ENCODE measurements at places on chromosomes 3 and 15.

DNA sequence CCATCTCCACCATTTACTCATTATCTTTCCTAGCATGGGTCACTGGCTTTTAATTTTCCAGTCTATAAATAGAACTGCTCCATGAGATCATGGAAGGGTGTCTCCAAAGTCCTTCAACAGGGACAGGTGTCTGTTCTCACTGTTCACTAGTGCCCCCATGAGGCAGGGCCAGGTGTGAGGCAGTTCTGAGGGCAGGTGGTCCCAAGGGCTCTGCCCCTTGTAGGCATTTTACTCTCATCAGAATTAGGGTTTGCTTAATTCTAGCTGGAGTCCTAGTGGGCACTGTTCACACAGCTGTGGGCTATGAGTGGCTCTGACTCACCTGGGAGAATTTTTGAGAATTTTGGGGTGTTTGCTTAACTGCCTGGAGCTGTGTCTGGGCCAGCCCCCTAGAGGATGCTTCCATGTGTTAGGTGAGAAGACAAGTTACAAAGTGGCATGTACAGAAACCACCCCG lies 248.0 kb upstream of the LYSMD4 start:
- no peak for DNase-seq

GRCh38 chr3:149575213-149575960 lies 82.4 kb downstream of the WWTR1 start:
- peak; percentile 94 for DNase-seq

DNA sequence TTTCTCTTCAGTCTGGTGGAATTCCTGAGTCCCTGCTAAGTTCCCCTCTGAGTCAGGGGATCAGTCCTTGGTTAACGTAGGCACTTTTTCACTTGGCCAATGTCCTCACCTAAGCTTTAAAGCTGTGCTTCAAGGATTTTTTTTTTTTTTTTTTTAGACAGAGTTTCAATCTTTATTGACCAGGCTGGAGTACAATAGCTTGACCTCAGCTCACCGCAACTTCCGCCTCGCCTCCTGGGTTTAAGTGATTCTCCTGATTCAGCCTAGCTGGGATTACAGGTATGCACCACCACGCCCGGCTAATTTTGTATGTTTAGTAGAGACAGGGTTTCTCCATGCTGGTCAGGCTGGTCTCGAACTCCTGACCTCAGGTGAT lies 220.3 kb downstream of the STT3B start:
- DNase-seq, result no peak

GRCh38 chr3:115418583-115418982 lies 204.7 kb upstream of the GAP43 start:
- DNase-seq, result no peak

DNA sequence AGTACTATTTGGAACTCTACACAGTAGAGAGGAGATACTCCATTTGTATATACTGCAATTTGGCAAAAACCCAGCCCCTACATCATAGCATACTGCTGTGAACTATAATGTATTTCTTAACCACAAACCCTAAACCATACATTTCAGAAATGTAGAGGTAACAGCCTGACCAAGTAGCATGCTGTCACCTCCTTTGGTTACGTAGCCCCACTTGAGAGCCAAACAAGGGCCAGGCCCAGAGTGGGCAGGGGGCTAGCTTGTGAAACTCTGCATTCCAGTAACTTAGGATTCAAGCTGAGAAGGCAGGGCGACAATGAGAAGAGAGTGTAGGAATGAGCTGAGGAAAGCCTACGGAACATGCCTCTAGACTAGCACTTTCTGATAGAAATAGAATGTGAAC lies 135.8 kb downstream of the GREM1 start:
- DNase-seq, result peak; percentile 87

DNA sequence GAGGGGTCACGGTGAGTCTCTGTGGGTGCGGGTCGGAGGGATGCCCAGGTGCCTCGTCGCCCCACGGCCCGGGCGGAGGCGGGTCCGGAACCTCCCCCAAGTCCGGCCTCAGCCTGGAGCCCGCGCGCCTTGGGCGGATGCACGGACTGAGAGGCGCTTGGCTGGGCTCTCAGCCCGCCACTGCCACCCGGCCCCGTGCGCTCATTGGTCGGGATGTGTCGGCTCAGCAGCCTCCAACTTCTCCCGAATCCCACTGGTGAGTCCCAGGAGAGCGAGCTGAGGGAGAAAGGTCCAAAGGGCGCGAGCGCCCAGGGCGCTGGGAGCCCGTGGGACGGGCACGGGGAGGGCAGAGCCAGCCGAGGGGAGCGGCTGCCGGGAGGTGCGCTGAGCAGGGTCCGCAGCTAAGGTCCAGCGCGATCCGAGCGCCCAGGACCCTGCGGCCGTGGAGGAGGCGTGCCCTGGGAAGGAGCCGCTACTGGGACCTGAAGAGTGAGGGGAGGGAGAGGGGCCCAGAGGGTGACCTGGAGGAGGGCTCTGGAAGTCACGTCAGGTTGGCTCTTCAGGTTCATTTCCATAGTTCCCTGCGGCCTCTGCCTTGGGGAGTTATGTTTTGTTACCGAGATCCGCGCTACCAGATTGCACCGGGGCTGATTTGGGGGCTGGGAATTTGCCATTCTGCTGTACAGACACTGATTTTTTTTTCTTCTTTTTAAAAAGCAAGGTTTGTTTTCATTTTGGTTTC lies at the start of gene MME:
TSS of gene MME (plus strand) at position 574 of the 742 bp plus-strand sequence. CDS start 3,849 bp downstream, outside the sequence.
- DNase-seq, result peak; percentile 81

DNA sequence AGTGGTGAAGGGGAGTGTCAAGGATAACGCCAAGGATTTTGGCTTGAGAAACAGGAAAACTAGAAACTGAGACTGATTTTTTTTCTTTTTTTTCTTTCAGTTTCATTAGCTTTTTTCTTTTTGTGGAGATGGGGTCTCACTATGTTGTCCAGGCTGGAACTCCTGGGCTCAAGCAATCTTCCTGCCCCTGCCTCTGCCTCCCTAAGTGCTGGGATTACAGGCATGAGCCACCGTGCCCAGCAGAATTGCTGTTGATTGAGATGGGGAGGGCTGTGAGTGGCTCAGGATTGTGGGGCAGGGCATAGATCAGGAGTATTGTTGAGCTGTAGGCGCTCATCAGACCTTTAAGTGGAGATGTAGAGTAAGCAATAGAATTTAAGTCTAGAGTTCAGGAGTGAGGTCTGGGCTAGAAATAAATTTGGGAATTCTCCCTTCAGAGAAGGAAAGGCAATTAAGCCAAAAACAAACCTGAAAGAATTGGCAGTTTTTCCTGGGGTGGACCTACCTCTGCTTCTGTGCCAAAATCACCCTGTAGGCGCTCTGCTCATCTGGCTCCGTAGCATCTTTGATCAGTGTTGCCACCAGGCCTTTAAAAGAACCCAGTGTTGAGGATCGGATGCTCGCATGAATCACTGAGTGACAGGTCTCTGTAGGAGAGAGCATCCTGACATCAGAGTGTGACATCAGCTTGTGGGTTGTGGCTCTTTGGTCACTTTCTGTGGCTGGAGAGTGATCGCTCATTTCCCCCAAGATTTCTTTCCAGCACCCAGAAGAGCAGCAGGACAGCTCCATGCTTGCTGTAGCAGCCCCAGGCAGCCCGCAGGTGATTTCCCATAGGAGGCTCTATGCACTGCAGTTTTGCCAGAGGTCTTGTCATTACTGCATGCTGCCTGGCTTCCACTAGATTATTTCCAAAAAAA lies 15.8 kb downstream of the ABHD17C start:
- DNase-seq, result peak; percentile 37

- DNase-seq, result no peak
Observed at GRCh38 chr15:37218351-37218916, 118.1 kb upstream of the MEIS2 start.

DNA sequence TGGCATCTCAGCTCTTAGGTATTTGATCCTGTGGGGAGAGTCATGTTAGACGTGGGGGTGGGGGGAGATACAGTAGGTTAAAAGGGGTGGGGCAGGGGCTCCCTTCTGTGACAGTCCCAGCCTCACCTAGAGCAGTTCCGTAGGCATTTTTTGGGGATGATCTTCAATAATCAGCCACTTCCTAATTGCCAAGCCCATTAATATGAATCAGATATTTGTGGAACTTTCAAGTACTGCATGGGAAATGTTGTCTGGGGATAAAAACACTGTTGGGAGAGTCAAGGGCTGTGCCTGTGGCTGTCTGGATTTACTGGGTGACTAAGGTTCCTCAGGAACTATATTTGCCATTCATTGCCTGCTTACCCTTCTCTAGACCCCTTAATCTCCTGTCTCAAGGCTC lies 9.5 kb downstream of the C3orf52 start:
- DNase-seq, result no peak

GRCh38 chr3:30832961-30833575 lies 61.4 kb downstream of the GADL1 start:
- DNase-seq, result no peak

DNA sequence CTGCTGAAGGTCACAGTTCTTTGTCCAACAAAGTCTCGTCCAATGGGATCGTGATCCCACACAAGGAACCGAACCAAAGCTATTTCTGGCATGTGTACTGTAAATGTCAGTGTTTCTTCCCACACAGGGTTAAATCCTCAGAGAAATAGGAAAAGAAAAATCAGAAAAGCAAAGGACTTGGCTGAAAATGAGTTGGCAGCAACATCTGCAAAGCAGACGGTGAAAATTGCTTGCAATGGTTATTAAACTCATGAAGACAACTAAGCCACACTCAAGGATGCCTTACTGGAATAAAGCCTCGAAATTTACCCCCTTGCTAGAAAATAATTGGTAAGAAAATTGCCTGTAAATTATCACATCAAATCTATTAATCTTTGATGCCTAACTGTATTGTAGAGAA lies 195.2 kb upstream of the STRIT1 start:
- no peak for DNase-seq

DNA sequence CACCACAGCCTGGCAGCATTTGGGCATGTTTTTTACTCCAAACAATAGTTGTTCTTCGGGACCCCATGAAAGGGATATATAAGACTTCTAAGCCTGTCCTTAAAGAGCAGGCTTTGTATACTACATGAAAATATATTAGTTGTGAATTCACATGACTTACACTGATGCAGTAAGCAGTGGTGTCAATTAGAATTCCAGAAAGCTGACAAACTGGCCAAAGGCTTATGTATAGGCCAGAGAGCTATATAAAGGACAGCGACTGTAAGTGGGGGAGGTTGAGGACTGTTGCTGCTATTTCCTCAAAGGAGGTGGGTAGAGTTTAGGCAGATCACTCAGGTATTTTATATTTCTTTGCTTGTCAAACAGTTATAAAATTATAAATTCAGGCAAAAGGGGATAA lies 24.8 kb downstream of the KPNA4 start:
- peak; percentile 60 for DNase-seq

DNA sequence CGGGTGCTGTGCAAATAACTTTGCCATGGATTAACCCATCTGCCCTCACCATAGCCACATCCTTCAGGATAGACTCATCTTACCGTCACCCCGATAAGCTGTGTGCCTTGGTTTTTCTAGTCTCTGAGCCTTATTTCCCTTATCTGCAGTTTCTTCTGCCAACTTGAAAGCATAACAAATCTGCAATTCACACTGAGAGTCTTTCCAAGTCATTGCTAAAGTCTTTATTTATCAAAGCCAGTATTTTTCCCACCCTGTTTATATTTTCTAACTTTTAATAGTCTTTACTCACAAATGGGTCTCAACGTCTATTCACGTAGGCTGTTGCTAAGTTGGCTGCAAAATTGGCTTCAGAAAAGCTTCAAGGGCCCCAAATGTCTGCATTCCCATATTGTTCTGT lies 61.6 kb upstream of the SUCLG2 start:
- DNase-seq, result no peak

DNA sequence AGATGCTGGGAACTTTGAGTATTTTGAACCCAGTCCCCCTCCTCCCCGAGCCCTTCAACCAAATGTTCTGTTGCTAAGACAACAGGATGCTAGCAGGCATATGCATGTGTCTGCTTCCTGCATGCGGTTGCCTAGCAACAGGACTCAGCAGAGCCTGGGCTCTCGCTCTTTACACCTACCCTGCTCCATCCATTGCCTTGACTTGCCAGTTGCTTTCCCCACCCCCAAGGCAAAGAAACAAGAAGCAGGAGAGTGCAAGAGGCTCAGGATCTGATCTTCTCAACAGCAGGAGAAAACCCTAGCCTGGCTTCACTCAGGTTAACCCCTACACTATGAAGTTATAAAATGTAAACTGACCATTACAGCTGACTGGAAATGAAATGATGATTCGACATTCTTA lies 393.0 kb downstream of the IGSF11 start:
- DNase-seq, result no peak

Data from fibroblast of skin of right quadriceps (primary cell).